ENCODE measurements at places on chromosomes 16 and 17. TPM values are rescaled to one million over a fixed set of nuclear protein-coding genes. Genes with fewer than 3 reads are reported as not detected.

DNA sequence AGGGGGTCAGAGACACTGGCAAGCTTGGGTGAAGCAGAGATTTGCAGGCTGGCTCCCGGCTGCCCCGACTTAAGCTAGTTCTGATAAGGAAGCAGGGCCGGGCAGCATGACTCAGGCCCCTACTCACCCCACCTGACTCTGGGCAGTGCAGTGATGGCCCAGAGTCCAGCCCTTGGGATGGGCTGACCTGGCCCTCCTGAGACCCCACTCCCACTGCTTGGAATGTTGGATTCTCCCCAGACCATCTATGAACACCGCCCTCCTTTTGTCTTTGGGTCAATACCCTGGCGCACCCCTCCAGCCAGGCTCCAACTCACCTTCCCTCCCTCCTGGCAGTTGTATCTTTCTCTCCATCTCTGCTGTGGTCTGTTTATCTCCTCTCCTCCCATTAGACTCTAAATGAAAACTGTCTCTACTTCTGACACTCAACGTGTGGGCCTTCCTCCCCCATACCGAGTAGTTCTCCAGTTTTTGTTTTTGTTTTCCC is 21.0 kb downstream of the LGALS3BP start:
- DNase-seq = no peak

DNA sequence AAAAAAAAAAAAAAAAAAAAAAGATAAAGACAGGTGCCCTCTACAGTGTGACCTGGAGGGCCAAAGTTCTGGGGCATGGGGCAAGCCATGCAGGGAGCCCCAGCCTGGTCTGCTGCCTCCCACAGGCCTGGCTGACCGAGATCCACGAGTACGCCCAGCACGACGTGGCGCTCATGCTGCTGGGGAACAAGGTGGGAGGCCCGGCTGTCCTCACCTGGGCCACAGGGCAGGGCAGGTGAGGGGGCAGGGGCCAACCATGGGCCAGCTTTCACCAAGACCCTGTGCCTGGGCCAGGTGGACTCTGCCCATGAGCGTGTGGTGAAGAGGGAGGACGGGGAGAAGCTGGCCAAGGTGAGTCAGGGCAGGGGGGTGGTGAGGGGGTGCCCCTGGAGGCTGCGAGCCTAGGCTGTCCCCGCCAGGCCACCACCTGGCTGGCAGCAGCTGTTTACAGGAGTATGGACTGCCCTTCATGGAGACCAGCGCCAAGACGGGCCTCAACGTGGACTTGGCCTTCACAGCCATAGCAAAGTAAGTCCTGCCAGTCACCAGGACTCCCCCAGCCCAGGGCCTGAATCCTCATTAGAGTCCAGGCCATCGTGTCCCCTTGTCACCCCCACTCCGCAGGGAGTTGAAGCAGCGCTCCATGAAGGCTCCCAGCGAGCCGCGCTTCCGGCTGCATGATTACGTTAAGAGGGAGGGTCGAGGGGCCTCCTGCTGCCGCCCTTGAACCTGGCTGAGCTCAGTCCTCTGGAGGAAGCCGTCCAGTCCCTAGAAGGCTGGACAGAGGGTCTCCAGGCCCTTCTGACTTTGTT is 2.7 kb upstream of the TRAF7 start:
- peak; percentile 41 for DNase-seq

GRCh38 chr17:79674506-79675412 is 56.0 kb upstream of the ENPP7 start:
- no peak for DNase-seq

DNA sequence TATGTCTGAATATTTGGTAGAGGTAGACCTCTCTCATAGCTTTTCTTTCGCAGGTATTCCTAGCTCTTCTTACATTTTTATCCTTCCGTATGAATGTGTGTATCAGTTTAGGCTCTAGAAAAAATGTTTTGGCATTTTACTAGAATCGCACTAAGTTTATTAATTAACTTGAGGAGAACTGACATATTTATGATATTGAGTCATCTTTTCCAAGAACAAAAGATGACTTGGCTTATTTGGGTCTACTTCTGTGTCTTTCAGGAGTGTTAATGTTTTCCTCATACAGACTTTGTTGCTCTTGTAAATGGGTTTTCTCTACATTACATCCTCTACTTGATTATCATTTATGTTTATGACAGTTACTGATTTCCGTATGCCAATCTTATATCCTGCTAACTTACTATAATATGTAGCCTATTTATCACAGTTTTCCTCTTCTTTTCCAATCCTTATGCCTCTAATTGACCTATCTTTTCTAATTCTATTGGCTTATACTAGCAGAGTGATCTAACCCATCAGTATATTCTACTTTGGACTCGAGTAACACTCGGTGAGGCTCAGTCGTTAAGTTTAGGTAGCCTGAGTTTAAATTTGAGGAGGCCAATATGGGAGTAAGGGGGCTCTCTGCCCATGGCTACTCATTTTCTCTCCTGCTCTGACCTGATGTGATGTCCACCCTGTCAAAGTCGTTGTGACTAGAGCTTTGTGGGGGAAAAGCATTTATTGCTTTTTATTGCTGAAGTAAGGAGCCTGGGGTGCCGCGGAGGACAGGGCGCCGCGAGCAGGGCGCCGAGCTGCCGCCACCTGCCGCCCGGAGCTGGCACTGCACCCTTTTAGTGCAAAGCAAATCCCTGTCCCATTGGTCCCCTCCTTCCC is 20.0 kb downstream of the ST6GALNAC1 start:
- DNase-seq = peak; percentile 83

DNA sequence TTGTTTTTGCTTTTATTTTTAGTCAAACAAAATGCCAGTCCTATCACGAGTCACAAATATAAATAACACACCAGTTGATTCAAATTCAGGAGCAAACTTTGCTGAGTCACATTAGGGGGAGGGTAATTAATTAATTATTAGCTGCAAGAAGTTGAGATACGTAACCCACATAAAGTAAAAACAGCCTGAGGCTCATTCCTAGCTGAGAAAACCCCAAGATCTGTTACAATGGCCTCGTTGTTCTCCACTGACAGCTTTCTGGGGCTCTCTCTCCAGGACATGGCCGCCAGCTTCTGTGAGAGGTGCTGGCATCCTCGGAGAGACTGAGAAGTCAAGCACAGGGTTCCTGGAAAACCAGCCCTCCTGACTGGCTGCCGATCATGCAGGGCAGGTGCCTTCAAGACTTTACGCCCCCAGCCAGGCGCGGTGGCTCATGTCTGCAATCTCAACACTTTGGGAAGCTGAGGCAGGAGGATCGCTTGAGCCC is 11.1 kb downstream of the RAB40B start:
- no peak for DNase-seq

- peak; percentile 61 for DNase-seq
Measured at GRCh38 chr16:86566601-86566965, at the start of gene FOXC2. Gene FOXC2, plus strand, starts transcription at chr16:86566829. Its CDS starts 507 bp downstream, at chr16:86567336.

The KRTAP2-1 gene
- total RNA-seq = not detected

- peak; percentile 90 for DNase-seq
Measured at GRCh38 chr17:76714822-76715495, 4.2 kb upstream of the MXRA7 start.

The ZNF385C gene
- 1.3 TPM for total RNA-seq

DNA sequence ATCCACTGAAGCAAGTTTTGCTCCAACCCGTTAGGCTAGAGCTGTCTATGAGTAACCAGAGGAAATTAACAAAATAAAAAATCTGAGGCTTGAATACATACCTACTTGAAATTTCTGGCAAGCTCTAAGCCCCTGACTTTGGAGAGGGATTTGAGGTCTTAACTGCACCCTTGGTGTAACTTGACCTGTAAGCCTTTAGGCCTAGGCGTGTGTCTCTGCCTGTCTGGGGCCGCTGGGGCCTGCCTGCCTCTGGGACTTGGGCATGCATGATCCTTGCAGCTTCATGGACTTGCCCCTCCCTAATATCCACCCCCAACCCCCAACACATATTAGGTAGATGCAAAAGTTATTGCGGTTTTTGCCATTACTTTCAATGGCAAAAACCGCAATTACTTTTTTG is 3.7 kb upstream of the CDC42EP4 start:
- no peak for DNase-seq

DNA sequence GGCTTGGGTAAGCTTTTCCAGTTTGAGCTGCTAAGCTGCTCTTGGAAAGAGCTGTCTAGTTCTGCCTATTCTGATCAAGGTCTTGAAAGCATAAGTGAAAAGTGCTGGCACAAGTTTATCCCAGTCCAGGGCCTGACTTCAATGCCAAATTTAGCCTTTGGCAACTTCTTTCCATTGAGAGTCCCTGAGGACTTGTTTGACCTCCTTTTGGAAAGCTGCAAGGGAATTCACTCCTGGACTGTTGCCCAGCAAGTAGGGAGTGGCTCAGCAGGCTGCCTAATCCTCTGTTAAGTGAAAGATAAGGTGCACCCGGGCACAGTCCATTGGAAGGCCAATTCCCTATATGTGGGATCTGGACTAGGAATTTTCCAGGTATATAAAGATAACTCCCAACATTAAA is 16.0 kb upstream of the TANC2 start:
- no peak for DNase-seq

The C17orf107 gene
- total RNA-seq = 3.6 TPM

The TEX14 gene
- total RNA-seq = 0.31 TPM

The KIF19 gene
- 0.11 TPM for total RNA-seq

GRCh38 chr17:8835106-8835505 is 32.4 kb downstream of the PIK3R6 start:
- DNase-seq = no peak

DNA sequence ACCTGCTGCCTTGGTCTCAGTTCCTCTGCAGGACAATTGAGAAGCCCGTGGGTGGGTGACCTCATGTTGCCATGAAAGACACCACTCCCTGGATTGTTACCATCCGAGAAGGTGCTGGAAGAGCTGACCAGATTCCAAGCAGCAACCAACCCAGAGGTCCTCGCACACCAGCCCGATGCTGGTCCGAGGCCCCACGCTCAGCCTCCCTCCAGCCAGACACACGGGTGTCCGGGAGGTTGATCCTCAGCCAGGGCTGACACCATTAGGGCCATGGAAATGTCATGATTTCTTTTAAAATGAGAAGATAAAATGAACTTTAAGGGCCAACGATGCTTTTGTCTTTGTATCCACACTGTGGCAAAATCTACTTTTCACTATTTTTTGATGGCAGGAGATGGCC is 242.3 kb downstream of the RBFOX3 start:
- no peak for DNase-seq

The DHX38 gene
- total RNA-seq = 70.4 TPM

The GJD3 gene
- not detected for total RNA-seq

The REXO5 gene
- total RNA-seq = 20.4 TPM

The XAF1 gene
- 18.4 TPM for total RNA-seq

DNA sequence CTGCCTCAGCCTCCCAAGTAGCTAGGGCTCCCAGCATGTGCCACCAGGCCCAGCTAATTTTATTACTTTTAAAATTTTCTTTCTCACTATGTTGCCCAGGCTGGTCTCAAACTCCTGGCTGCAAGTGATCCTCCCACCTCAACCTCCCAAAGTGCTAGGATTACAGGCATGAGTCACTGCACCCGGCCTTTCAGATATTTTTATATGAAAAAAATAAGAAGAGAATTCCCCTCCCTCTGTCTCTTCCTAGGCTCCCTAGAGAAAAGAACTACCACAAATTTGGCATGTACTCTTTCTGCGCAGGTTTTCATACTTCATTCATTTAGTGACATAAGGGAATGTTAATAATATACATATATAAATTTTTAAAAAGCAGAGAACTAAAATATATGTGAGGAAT is 21.7 kb upstream of the SMURF2 start:
- DNase-seq = no peak

The C16orf87 gene
- 12.5 TPM for total RNA-seq

DNA sequence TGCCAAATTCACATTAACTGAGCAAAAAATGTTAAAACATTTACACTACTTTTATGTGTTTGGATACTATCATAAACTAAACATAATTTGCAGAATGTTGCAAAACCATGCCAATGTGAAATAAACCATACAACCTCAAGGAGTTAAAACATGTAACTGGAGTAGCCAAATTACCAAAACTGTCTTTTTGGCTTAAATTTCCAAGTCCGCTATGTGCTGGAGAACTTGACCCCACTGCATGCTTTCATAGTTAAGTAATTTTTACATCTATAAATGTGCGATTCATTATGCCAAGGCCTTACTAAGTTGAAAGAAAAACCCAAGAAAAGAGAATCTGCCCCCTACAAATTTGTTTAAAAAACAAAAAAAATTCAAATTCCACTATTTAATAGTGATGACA is 28.2 kb downstream of the BRD7 start:
- no peak for DNase-seq

The C1QTNF8 gene
- not detected for total RNA-seq

DNA sequence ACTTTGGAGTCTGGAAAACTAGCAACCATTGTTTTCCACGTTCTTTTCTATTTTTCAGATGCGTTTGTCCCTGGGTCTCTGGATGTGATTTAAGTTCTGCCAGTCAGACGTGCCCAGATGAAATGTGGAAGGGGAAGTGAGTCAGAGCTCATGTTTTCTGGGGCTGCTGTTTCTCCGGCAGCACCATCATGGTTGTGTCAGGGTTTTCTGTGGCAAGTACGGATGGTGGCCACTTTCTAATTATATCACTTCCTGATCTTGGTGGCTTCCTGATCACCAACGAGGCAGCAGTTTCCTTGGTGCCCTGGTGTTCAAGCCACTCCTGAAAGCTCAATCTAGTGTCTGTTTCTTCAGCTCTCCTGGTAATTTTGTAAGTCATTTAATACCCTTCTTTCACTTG is 31.4 kb upstream of the PMFBP1 start:
- peak; percentile 66 for DNase-seq

- no peak for DNase-seq
Measured at GRCh38 chr17:74132354-74132753, 71.1 kb upstream of the RPL38 start.

DNA sequence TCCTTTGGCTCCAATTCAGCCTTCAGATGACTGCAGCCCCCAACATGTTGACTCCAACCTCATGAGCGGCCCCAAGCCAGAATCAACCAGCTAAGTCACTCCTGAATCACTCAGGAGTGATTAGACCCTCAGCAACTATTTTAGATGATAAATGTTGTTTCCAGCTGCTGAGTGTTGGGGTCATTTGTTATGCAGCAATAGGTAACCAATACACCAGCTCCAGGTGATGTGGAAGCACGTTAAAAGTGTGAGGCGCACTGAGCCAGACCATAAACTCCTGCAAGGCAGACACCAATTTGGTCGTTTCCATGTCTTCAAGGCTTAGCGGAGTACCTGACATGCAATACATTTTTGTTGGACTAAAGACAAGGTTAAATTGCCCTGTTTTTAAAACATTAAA is 17.5 kb downstream of the COQ7 start:
- no peak for DNase-seq

GRCh38 chr17:35736236-35736635 is 4.8 kb downstream of the RASL10B start:
- DNase-seq = no peak

GRCh38 chr17:7916385-7916682 is 245 bp upstream of the RNF227 start:
- DNase-seq = no peak

GRCh38 chr16:86512301-86512859 is 2.1 kb downstream of the FOXF1 start:
- DNase-seq = no peak
